DMS79 (cell line): ENCODE measurements at places on chromosomes 4 and X.

DNA sequence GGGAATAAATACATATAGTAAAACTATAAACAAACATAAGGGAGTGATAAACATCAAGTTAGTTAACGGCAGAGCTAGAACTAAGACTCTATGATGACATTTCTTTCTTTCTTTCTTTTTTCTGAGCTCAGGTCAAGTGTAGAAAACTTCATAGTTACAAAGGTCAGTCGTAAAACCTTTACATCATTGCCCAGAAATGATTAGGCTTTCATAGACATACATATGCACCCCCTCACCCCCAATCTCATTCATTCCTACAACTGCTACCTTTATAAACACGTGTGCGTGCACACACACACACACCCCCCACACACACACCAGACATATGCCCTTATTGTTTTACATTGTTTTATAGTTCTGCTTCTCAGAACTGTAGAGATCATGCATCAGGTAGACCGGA is 5.7 kb downstream of the EIF1AX start:
- DNase-seq: no peak

- DNase-seq: no peak
Observed at GRCh38 chr4:64465263-64465662, 56.0 kb upstream of the TECRL start.

- no peak for DNase-seq
Observed at GRCh38 chr4:25089051-25089763, 58.5 kb upstream of the LGI2 start.

- no peak for DNase-seq
Observed at GRCh38 chr4:121200795-121201472, 36.8 kb upstream of the TNIP3 start.

- no peak for DNase-seq
Observed at GRCh38 chr4:187426511-187426910, 569.1 kb upstream of the ZFP42 start.

DNA sequence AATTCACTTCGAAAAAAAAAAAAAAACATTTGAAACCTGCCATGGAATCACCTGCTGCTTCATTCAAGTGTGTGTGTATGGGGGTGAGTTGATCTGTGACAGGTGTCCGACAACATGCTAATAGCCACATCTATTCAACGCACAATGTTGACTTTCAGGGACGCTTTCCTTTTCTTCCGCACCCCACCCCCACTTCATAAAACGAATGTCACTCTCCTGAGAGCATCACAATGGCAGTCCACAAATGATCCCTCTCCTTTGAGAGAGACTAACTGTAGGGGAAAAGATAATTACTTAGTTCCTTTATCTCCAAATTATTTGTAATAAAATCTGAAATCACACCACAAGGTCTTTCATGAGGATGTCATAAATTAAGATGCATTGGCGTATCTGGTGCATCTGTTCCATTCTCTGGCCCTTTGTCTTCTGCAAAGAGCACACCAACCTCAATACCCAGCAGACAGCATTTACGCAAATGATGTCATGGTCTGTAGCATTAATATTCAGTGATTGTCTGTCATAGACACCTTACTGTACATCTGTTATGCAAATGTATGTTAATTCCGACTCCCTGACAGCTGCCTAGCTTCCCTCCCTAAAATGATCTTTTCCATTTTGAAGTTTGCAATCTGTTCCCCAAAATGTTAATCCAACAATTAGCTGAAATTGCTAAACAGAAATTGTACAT is 640.0 kb upstream of the BOD1L1 start:
- no peak for DNase-seq

DNA sequence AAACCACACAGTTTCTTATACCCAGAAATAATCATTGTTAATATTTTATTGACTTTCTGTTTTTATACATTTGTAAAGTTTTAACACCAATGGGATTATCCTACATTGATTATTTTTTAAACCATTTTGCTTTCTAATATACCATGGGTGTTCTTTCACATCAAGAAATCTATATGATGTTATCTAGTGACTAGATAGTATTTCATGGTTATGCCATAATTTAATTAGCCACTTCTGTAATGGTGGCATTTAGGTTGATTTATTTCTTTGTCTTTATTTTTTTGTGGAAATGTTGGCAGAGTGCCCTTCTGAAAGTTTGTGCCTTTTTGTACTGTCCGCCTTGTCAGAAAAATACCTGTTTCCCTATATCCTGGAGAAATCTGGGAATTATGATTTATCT is 193.3 kb downstream of the CEP135 start:
- no peak for DNase-seq

DNA sequence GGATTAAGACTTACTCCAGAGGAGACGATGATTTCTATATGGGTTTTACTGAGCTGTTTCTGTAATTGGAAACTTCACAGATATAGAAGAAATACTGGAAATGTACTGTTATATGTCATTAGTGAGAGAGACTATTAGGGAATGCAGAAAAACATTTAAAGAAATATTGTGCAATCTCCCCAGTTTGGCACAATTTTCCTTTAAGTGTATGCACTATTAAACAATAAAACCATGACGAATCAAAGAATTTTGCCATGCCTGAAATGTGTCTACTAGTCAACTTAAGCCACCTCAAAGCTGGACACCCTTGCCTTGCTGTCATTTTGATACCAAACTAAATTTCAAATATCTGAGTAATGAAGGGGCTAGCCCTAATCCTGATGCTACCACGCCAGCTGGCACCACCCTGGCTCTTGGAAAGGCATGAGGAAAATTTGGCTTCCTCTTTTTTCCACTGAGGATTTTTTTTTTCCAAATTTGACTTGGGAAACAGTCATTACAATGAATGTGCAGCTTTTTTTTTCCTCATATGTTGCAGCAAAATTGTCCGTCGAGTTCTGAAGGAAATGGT is 36.1 kb downstream of the MTTP start:
- no peak for DNase-seq

- DNase-seq: no peak
Observed at GRCh38 chr4:80036949-80037685, 35.9 kb downstream of the ANTXR2 start.

- DNase-seq: no peak
Observed at GRCh38 chr4:38803833-38804653, 548 bp downstream of the TLR1 start.

DNA sequence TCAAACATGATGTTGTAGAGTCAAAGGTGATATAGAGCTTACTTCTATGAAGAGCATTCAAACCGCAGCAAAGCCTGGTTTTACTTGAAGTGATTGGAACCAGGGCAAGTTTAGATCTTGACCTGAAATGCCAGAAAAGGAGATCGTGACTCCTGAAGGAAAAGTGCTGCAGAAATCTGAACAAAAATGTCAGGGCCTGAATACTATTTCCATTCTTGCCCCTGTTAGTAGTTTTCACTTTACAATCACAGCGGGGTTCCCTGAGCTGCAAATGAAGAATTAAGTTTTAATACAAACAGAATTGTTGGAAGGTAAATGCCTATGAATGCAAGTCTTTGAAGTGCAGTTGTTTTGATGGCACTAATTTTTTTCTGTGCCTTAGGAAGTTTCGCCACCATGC is 4.1 kb downstream of the SLIT2 start:
- DNase-seq: no peak
